Adrenal gland (tissue), 19 donors: ENCODE measurements at places on chromosomes 11 and 22. TPM values are rescaled to one million over a fixed set of nuclear protein-coding genes. Genes with fewer than 3 reads are reported as not detected.

DNA sequence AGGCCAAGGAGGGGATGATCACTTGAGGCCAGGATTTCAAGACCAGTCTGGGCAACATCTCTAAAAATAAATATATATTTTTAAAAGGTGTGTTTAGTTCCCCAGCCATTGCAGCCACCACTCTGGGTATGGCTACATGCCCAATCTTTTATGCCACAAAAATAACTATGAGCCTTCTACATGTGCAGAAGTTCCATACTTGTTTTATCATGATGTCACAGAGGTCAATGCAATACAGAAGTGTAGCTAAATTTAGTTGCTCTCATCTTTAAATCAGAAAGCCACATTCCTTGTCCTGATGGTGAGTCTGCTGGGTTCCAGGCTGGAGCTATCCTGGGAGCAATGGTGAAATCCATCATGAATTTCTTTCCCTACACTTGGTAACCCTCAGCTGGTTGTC lies 436.3 kb downstream of the DYNC2H1 start:
- DNase-seq, result no peak

DNA sequence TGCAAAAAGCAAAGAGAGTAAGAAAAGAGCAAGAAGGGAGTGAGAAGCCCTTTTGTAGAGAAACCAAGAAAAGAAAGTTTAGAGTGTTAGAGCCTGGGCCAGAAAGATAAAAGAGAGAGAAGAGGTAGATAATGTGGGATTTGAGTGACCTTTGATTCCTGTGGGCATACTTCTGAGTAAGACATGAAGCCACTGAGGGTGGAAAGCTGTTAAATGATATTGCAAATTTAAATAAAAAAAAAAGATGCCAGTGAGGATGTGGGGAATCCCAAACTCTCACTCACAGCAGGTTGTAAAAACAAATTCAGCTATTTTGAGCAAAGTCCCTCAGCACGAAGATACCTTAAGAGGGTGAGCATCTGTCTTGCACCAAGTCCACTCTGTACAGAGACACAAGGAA lies 59.4 kb upstream of the TOP3B start:
- DNase-seq, result no peak

DNA sequence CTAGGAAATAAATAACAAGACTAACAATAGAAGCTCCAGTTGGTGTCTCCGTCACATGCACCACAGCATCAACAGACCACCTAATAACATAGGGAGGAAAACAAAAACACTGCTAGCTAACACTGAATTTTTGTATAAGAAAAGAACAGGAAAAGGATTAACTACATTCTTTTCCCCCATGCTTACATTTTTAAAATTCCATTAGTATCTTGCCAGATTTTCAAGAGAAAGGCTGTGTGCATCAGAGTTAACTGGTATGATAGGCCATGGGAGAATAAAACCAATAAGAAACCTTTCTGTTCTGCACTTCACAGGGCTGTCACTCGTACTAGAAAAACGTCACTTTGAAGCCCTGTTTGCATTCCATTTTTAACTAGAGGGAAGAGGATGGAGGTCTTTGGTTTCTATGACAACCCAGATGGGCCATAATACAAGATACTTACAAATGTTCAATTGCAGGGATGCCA lies 79.0 kb downstream of the LARGE2 start:
- DNase-seq, result no peak

GRCh38 chr11:27406498-27407354 lies 43.7 kb upstream of the CCDC34 start:
- no peak for DNase-seq

DNA sequence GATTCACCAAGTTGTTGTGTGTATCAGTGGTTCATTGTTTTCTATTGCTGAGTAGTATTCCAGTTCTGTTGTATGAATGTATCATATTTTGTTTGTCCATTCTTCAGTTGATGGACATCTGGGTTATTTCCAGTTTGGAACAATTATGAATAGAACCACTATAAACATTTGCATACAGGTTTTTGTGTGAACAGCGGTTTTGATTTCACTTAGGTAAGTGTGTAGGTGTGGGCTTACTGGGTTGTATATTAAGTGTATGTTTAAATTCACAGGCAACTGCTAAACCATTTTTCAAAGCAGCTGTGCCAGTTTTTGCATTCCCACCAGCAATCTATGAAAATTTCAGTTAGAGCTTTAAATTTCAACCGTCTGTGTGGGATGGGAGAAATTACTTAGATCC lies 217.8 kb downstream of the NELL1 start:
- DNase-seq, result no peak

DNA sequence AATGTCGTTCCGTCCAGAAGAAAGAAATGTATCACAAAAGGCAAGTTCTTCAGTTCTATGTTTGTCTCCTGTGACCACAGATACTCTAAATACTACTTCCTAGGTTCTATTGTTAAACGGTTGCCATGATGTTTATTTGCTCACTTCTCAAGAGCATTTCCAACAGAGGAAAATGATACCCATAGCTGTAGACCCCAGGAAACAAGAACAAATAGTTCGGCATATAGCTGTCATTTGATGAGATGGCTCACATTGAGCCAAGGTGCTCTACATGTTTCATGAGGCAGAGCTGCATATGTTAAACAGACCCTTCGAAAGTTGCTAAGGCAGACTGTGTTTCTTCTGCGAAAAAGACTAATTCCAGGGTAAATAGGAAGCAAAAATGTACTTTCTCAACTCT lies 15.4 kb upstream of the ANGPTL5 start:
- no peak for DNase-seq

DNA sequence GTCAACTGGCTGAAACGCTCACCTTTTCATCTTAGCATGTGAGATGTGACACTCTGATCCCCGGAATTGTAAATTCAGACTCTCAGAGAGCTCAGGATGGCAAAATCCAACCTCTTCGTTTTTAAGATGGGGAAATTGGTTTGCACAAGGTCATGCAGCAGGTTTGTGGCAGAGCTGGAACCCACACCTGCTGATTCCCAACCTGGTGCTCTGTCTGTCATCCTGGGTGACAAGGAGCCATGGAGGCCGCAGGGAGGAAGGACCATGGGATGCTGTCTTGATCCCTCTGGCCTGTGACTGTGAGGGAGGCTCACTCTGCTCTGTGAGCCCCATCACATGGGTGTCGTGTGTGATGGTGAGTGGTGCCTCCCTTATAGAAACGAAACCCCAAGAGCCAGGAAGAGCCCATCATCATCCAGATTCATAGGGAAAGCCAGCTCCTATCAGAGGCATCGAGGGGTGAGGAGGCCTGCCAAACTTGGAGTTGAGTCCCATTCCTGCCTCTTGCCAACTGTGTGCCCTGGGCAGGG lies 87.4 kb upstream of the SYT13 start:
- DNase-seq, result no peak

GRCh38 chr11:45097721-45098493 lies 48.5 kb upstream of the PRDM11 start:
- peak; percentile 78 for DNase-seq

- DNase-seq, result no peak
Observed at GRCh38 chr11:67613313-67613959, 6.7 kb downstream of the NDUFV1 start.

GRCh38 chr11:69487849-69488542 lies 6.5 kb downstream of the LINC01488 start:
- DNase-seq, result no peak

GRCh38 chr22:28017558-28017820 lies 98.4 kb upstream of the PITPNB start:
- no peak for DNase-seq

DNA sequence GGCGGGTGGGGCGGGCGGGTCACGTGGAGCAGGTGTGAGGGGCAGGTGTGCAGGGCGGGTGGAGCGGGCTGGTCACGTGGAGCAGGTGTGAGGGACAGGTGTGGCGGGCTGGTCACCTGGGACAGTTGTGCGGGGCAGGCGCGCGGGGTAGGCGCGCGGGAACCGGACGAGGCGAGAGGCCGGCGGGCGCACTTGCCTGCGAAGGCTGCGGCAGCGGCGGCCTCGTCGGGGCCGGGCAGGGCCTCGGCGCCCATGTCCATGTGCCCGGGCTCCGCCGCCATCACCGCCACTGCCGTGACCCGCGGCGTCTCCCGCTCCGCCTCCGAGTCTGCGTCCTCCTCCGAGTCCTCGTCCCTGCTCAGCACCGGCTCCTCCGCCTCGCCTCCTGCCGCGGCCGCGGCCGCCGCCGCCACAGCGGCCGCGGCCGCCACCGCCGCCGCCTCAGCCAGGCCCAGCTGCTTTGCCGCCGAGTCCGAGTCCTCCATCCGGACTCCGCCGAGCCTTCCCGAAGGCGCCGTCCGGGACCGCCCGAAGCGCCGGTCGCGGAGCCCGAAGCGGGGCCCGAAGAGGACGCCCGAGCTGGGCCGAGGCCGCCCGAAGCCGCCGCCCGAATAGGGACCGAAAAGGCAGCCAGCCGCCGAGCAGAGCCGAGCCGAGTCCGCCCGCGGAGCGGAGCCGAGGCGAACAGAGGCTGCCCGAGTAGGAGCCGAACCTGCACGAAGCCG lies at the start of gene DEAF1:
Gene DEAF1 (minus strand): TSS at position 660 of the 725 bp plus-strand sequence. CDS start 175 bp downstream, at position 485.
- DNase-seq, result peak; percentile 100

DNA sequence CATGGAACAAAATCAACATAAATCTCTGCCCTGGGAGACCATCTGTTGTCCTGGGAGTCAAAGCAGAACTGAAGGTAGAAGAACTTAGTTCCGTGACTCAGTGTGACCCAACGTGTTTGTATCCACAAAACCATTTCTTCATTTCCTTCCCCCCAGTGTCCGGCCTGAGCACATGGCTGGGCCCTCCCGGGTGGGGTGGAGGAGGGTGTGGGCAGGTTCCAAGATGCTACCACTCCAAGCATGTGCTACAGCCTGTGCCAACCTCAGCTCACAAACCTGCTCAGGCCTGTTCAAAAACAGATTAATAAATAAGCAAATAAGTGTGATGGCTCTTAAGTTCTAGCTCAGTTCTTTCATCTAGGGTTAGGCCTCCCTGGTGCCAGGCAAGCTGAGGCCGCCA lies 55.3 kb downstream of the SHANK2 start:
- DNase-seq, result no peak

DNA sequence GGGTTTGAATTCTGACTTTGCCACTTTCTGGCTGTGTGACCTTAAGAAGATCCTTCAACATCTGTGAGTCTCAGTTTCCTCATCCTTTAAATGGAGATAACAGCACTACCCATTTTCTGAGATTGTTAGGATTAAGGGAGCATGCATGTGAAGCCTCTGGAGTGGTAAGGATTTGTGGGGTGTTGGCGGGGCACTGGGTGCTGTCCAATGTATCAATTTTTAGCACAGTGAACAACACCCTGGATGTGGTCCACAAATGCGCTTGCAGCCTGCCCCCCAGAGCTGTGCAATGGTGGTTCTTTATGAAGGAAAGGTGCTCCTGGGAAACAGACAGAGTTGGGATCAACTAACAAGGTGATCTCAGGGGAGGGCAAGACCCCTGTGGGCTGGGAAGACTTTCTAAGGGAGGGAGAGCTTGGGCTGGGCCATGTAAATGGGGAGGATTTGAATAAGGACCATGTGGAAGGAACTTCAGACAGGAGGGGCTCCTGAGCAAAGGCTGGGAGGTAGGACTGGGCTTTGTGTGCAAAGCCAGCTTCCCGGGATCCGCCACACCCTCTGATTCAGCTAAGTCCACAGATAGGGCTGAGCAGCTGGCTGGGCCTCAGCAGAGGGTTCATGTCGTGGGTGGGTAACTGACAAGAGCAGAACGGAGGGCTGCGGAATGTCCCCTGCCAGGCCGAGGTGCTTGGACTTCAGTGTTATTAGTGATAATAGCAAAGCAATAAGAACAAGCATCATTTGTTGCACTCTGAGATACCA lies 22.7 kb upstream of the RASD2 start:
- DNase-seq, result no peak

DNA sequence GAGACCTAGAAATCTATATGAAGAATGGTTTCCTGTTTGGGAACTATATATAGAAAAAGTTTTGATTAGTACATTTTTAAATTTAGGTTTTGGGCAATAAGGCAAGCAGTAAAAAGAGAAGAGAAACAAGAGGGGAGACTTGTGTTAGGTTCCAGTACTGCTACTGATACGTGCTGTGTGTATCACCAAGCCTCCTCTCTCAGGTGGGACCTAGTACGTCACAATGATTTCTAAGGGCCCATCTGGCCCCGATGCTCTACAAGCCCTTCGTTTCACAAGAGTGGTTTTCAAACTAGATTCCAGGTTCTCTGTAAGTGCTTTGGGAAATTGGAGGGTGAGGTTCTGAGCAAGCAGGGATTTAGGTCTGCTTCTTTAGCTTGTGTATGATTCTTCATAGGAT lies 39.2 kb downstream of the USP35 start:
- DNase-seq, result no peak

- DNase-seq, result no peak
Observed at GRCh38 chr11:35655856-35656255, 6.7 kb upstream of the TRIM44 start.

- no peak for DNase-seq
Observed at GRCh38 chr11:79296141-79296540, 144.7 kb downstream of the TENM4 start.

DNA sequence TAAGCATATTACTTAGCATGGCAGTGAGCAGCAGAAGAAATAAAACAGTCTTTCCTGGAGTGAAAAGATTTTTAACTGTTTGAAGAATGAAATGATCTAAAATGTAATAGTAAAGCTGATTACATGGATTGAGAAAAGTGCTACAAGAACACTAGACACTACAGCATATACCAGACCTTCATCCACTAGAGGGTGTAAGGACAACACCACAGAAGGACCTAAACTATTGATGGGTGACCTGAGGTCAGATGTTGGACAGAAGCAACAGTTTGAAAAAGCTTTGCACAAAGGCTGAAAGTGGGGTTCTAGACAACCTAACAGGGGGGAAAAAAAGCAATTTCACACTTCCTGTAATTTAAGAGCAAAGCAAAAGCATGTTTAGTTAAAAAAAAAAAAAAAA lies 97.7 kb downstream of the RBFOX2 start:
- no peak for DNase-seq

DNA sequence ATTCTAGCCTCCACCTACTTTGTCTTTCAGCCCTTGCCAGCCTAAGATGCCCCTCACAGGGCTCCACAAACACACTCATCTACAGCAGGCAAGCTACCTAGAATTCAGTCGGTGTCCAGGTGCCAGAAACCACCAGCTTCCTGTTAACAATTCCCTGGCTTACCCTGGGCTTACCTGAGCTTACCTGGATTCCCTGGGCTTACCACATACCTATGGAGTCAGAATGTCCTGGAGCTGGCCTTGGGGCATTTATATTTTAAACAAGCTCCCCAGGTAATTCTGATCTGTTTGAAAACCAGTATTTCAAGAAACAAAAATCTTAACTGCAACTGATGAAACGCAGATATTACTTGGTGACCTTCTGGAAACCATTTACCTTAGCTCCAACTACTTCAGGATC lies 123.6 kb downstream of the SLC1A2 start:
- DNase-seq, result no peak

- DNase-seq, result peak; percentile 30
Observed at GRCh38 chr22:35605851-35606481, 11.2 kb downstream of the MB start.

GRCh38 chr11:34855021-34855753 lies 61.0 kb downstream of the APIP start:
- DNase-seq, result no peak

- no peak for DNase-seq
Observed at GRCh38 chr11:122113836-122114825, 1.9 kb downstream of the BLID start.

GRCh38 chr11:46392421-46393230 lies 1.1 kb upstream of the CHRM4 start:
- peak; percentile 92 for DNase-seq

The APLNR gene
- total RNA-seq, result 6.9 TPM

The RAPSN gene
- 2.3 TPM for total RNA-seq

The RCOR2 gene
- total RNA-seq, result 1.8 TPM

The GPHA2 gene
- total RNA-seq, result not detected

The MMP13 gene
- total RNA-seq, result not detected

The MTCH2 gene
- total RNA-seq, result 176 TPM

The CFAP300 gene
- 2.7 TPM for total RNA-seq

The CREB3L1 gene
- total RNA-seq, result 29.0 TPM

The LRRC4C gene
- 3.6 TPM for total RNA-seq

The PIH1D2 gene
- 3.2 TPM for total RNA-seq

The OR52E8 gene
- not detected for total RNA-seq
